ENCODE measurements at places on chromosomes 7 and 10.

DNA sequence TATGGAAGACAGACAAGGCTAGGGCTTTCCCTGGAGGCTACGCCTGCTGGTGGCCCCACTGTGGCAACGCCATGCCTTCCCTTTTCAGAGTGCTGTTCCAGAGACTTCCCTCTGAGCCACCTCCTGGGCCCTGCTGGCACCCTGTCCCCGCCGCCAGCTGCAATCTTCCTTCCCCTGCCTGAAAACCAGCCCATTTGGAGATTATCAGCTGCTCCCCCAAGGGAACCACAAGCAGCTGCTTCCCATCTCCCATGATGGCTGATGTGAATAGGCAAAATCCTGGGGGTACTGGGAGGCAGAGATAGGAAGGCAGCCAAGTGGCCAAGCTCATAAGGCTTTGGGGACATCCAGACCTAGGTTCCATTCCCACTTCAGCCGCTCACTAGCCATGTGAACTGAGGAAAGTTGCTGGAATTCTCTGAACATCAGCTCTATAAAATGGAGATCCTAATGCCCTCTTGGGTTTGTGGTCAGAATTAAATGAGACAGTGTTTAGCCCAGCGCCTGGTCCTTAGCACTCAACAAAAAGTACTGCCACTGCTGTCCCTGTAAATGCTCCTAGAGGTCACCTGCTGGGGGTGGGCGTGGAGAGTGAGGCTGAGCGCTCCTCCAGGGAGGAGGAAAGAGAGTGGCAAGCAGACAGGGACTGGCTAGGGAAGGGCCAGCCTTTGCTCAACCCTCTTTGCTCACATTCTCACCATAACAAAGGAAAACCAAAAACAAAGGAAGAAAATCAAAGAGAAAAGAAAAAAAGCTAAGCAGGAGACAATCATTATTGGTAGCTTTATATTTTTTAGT lies 5.9 kb downstream of the TSPAN33 start:
- DNase-seq, result no peak

GRCh38 chr7:51060536-51060935 lies 256.1 kb downstream of the COBL start:
- no peak for DNase-seq

DNA sequence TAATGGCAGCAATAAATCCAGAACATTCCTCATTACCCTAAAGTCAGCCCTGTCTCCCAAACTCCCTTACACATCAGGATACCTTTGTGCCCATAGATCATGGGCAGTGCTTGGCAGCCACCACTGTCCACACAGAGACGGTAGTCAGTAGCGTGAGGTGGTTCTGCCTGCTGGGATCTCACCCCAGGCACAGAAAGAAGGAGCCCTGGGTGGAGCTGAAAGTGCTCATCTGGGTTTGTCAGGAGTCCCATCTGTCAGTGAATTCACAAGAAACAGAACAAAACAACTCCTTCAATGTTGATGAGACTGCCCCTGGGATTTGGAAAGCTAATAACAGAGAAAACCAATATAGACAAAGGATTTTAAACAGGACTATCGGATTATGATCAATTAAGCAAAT lies 90.2 kb upstream of the PRSS58 start:
- no peak for DNase-seq

- no peak for DNase-seq
Observed at GRCh38 chr7:150417239-150417638, 33.2 kb upstream of the GIMAP8 start.

- DNase-seq, result no peak
Observed at GRCh38 chr7:139699640-139700504, 77.9 kb downstream of the HIPK2 start.
